ENCODE measurements at places on chromosomes 2 and 18. TPM values are rescaled to one million over a fixed set of nuclear protein-coding genes. Genes with fewer than 3 reads are reported as not detected.
A peak's percentile ranks its signal among the peaks of the same experiment; 100 is the strongest.

Gene CCDC150
- 2.7 TPM for total RNA-seq

Gene TUBA3E
- not detected for total RNA-seq

Gene RTP5
- total RNA-seq, result not detected

Gene DLX1
- total RNA-seq, result not detected

Gene ACADL
- 1.3 TPM for total RNA-seq

DNA sequence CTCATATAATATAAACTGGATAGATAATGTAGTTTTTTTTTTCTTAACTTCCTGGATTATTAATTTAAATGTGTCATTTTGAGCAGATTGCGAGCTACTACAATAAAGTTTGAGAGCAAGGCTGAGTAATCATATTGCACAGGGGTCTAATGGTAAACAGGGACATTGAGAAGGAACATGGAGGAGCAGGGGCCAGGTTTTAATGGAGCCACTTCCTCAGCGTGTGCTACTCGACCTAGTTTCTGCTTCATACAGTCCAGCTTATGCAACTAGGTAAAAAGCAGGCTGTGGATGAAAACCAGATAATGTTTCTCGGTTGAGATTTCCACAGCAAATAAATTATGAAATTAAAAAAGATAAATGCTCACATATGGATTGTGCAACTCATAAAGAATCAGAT lies 1915.7 kb upstream of the CELF4 start:
- no peaks in the 10 kb centered on the region for H3K27me3 ChIP-seq
- no peak for DNase-seq
- no peak overlapping the region for H3K27ac ChIP-seq

DNA sequence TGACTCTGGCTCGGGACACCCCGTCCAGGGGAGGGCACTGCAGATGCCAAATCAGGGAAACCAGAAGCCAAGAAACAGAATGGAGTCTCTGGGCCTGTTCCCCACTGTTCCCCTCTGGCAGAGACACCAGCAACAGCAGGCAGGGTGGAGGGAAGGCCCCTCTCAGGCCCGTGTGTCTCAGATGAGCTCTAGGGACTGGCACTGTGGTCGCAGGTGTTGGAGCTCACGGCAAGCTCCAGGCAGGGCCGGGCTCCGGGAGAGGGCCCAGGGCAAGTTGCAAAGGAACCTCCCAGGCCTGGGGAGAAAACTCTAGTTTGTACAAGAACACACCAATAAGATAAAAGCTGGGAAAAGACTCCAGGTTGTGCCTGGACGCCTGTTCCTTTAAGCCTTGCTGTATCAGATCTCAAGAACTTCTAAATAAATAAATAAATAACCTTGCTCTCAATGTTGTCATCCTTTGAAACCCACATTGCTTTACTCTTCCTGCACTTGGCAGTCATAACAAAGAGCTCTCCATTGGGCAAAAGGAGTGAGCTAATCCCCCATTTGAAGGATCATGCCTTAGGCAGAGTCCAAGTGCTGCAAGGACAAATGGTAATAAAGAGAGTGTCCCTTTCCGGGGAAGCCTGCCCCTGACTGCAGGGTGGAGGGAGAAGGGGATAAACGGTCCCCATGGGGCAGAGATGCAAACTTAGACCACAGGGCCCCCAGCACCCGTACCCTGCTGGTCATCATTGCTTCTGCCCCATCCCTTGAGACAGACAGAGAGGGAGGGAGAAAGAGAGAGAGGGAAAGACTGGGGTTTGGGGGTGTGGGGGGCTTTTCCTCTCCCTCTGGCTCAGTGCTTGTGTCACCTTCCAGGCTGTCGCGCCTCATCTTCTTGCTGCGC lies 33.3 kb downstream of the CNGA3 start:
- DNase-seq, result no peak
- peaks cover 8% of the 10 kb centered on the region for H3K4me1 ChIP-seq
- H3K4me3 ChIP-seq, result no peak overlapping the region
- no peaks in the 10 kb centered on the region for H3K36me3 ChIP-seq

DNA sequence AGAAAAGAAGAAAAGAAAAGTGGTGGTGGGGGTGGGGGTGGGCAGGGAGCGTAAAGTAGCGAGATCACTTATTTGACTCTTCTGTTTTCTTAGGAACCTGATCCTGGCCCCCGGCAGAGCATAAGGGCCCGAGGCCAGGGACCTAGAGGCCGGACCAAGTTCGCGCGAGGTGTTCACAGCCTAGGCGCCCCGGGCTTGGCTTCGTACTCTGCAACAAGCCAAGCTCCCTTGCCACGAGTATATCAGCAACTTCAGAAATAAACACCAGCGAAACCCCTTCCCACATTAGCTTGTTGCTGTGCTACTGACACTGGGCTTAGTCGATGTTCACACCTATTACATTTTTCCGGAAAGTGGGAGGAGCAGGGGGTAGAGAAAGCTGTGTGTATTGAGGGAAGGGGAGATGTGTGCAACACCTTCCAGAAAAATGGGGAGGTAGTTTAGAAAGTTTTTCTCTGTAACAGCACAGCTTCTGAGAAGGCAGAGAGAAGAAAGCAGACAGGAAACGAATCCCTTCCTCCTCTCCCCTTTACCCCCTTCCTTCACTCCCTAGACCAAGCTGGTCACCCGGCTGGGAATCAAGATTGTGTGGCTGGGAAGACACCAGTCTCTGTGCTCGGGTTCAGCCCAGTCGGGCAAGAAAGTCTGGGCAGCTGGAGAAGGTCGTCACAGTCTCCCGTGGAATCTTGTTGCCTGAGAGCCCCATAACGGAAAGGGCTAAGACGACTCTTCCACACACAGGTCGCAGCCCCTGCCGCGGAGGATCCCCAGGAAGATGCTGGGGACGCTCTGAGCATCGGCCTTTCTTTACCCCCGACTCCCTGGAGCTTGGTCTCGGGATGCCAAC lies 12.0 kb upstream of the SATB2 start:
- peak overlapping the region; percentile 25 for H3K4me3 ChIP-seq
- DNase-seq, result peak; percentile 29
- peak overlapping the region; percentile 90 for H3K27ac ChIP-seq
- peaks cover 38% of the 10 kb centered on the region for H3K4me1 ChIP-seq

- no peak overlapping the region for H3K27ac ChIP-seq
- no peaks in the 10 kb centered on the region for H3K27me3 ChIP-seq
- no peaks in the 10 kb centered on the region for H3K4me1 ChIP-seq
- no peak for DNase-seq
- H3K36me3 ChIP-seq, result no peaks in the 10 kb centered on the region
Measured at GRCh38 chr18:55488473-55488872, 99.5 kb downstream of the TCF4 start.

- H3K36me3 ChIP-seq, result no peaks in the 10 kb centered on the region
- no peak overlapping the region for H3K27ac ChIP-seq
- H3K4me1 ChIP-seq, result no peaks in the 10 kb centered on the region
- DNase-seq, result no peak
Measured at GRCh38 chr2:220077488-220077887, 450.1 kb downstream of the SLC4A3 start.

GRCh38 chr2:38464971-38465788 lies 88.1 kb upstream of the ATL2 start:
- peaks cover 18% of the 10 kb centered on the region for H3K4me1 ChIP-seq

GRCh38 chr2:3914241-3914640 lies 210.9 kb downstream of the DCDC2C start:
- no peak for DNase-seq
- no peaks in the 10 kb centered on the region for H3K4me1 ChIP-seq
- no peak overlapping the region for H3K4me3 ChIP-seq
- no peaks in the 10 kb centered on the region for H3K27me3 ChIP-seq
- no peaks in the 10 kb centered on the region for H3K36me3 ChIP-seq

DNA sequence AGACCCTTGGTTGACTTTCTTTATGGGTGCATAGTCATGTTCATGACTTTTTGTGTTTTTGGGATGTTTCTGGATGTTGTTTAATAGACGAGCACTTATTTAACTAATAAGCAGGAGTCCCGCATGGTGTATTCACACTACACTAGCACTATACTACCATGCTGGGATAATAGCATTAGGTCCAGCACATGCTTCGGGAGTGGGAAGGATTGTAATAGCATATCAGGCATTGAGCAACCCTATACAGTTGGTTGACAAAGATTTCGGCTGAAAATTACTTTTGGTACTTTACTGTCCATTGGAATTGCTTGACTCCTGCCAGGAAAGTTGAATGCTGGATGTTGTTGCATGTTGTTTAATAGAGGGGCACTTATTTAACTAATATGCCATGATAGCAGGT lies 2.8 kb downstream of the SH3RF3 start:
- peaks cover 26% of the 10 kb centered on the region for H3K27me3 ChIP-seq
- no peak for DNase-seq
- no peak overlapping the region for H3K4me3 ChIP-seq
- no peaks in the 10 kb centered on the region for H3K36me3 ChIP-seq
- no peak overlapping the region for H3K27ac ChIP-seq

GRCh38 chr18:48892146-48892855 lies 58.5 kb downstream of the SMAD7 start:
- no peak for DNase-seq
- H3K36me3 ChIP-seq, result no peaks in the 10 kb centered on the region
- no peak overlapping the region for H3K4me3 ChIP-seq
- no peaks in the 10 kb centered on the region for H3K27me3 ChIP-seq
- H3K4me1 ChIP-seq, result peaks cover 19% of the 10 kb centered on the region

DNA sequence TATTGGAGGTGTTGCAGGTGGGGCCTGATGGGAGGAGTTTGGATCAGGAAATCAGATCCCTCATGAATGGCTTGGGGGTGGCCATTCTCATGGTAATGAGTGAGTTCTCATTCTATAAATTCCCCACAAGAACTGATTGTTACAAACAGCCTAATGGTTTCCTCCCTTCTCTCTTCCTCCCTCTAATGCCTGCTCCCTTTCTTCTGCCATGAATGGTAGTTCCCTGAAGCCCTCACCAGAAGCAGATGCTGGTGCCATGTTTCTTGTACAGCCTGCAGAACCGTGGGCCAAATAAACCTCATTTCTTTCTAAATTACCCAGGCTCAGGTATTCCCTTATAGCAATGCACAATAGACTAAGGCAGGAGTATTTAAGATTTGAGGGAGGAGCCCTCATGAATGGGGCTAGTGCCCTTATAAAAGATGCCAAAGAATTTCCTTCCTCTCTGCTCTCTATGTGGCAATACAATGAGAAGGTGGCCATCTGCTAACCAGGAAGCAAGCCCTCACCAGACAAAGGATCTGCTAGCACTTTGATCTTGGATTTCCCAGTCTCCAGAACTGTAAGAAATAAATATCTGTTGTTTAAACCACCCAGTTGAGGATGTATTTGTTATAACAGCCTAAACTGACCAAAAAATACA lies 251.8 kb downstream of the ZEB2 start:
- no peaks in the 10 kb centered on the region for H3K27me3 ChIP-seq
- no peaks in the 10 kb centered on the region for H3K4me1 ChIP-seq
- no peaks in the 10 kb centered on the region for H3K36me3 ChIP-seq
- DNase-seq, result no peak

GRCh38 chr2:108907822-108908712 lies 81.0 kb downstream of the EDAR start:
- H3K36me3 ChIP-seq, result no peaks in the 10 kb centered on the region
- DNase-seq, result no peak
- H3K27ac ChIP-seq, result no peak overlapping the region
- no peaks in the 10 kb centered on the region for H3K27me3 ChIP-seq

DNA sequence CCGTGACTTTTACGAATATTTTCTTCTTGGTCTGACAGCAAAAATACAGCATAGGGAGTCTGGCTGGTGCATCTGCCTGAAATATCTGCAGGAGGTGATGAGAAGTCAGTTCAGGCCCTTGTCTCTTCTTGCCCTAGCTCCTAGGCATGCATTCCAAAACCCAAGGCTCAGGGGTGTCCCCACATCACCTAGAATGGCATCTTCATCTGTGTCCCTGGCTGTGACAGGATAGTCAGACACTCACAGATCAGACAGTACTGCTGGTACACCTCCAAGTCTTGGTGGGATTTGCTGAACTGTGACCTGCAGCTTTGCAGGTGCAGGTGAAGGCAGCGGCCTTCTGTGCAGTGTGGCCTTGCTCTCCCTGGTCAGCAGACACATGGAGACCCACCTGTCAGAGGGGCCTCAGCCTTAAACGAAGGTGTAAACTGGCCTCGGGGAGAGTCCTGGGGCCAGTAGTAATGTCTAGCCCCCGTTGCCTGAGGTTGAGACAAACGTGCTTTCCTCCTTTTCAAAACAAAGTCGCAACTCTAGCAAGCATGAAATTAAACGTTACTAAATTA lies 42.8 kb downstream of the MBP start:
- peaks cover 11% of the 10 kb centered on the region for H3K4me1 ChIP-seq
- H3K4me3 ChIP-seq, result no peak overlapping the region
- H3K27ac ChIP-seq, result no peak overlapping the region
- no peaks in the 10 kb centered on the region for H3K36me3 ChIP-seq
- no peaks in the 10 kb centered on the region for H3K27me3 ChIP-seq

DNA sequence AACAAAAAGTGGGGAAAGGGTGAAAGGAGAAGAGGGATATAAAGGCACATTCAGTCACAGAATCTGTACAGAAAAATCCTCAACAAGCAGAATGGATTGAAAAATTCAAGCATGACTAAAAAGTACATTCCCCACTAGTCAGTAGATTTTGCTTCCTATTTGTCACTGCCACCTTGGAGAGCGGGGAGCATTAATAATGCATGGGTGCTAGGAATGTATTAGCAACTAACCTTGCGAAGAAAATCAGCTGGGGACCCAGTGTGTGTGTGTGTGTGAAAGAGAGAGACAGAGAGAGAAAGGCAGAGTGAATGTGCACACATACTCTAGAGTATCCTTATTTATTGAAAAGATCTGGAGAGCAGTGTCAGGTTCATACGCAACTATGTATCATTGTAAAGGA lies 968.7 kb upstream of the ZEB2 start:
- no peaks in the 10 kb centered on the region for H3K36me3 ChIP-seq
- H3K4me3 ChIP-seq, result no peak overlapping the region

- H3K27me3 ChIP-seq, result peaks cover 100% of the 10 kb centered on the region
- peaks cover 39% of the 10 kb centered on the region for H3K4me1 ChIP-seq
- no peak for DNase-seq
- H3K4me3 ChIP-seq, result no peak overlapping the region
- H3K36me3 ChIP-seq, result no peaks in the 10 kb centered on the region
- no peak overlapping the region for H3K27ac ChIP-seq
Measured at GRCh38 chr2:222296911-222297599, 1.7 kb downstream of the PAX3 start.

- no peaks in the 10 kb centered on the region for H3K36me3 ChIP-seq
- no peak overlapping the region for H3K27ac ChIP-seq
- H3K4me3 ChIP-seq, result no peak overlapping the region
- H3K27me3 ChIP-seq, result no peaks in the 10 kb centered on the region
- H3K4me1 ChIP-seq, result no peaks in the 10 kb centered on the region
Measured at GRCh38 chr2:61988462-61989366, 83.2 kb downstream of the COMMD1 start.
